ENCODE measurements at places on chromosomes 11 and 22.

DNA sequence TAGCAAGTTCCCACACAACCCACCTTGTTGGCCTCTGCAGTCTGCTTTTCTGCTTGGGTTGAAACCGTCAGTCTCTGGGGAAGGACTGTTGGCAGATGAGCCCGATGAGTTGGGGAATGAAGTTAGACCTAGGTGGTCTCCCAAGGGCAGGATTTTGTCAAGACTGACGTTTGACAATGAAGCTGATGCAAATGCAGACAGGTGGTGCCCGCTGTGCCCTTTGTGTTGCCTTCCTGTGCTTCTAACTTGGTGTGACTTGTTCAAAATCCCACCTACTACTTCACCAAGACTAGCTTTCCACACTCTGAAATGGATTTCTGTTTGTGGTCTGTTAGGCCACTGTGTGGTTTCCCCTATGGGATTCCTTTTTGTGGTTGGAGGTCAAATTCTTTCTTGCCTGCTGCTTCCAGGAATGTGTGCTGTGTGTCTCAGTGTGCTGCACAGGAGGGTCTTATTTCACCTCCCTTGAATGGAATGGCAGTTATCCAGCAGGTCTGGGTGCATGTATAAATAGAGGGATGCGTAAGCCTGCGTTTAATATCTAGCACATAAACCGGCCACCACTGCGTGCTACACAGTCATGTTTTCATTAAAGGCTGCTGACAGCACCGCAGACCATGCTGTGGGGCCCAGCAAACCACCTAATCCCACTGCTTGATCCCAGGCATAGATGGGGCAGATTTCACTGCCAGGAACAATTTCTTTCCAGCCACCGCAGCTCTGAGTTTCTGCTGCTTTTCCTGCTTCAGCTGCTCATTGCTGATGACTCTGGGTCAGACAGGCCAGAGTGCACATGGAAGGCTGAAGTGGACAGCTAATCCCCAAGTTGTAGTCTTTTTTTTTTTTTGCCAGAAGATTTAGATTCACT is 44.8 kb downstream of the ADAMTS8 start:
- DNase-seq, result no peak

DNA sequence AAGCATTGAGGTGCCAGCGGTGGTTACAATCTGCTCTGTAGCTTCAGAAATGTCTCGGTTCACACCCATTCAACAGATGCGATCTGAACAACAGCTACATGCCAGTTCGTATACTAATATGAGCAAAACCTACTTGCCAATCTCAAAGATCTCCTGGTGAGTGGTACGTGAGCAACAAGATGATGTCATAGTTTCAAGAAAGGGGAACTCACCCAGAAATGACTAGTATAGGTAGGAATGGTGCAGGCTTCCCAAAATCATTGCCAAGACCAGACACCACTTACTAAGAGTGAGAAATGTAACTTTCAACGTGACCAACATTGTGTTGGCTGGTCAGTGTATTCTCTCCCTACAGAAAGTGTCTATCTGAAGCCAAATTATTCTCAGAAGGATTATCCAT is 31.1 kb downstream of the OR6Q1 start:
- no peak for DNase-seq

GRCh38 chr11:134312223-134312622 is 19.6 kb upstream of the GLB1L2 start:
- DNase-seq, result no peak

GRCh38 chr11:70948855-70949531 is 303.4 kb downstream of the SHANK2 start:
- no peak for DNase-seq

DNA sequence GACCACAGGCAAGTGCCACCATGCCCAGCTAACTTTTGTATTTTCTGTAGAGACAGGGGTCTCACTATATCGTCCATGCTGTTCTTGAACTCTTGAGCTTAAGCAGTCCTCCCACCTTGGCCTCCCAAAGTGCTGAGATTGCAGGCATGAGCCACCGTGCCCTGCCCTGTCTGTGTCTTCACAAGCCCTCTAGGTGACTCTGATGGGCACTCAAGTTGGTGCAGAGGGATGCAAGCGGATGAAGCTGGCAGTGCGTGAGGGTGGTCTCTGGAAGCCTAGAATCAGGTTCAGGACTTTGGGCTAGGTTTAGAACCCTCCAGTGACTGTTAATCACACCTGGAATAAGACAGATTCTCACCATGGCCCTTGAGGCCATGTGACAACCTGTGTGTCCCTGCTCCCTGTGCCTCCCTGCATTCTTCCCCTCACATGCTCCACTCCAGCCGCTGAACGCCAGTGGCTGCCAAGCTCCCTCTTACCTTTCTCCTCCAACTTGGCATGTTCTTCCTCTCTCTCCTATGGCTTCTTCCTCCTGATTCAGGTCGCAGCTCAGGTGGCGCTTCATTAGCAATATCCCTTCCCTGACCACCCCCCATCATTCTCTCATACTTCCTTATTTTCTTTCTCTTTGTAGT is 242.3 kb upstream of the TBCEL start:
- DNase-seq, result no peak

DNA sequence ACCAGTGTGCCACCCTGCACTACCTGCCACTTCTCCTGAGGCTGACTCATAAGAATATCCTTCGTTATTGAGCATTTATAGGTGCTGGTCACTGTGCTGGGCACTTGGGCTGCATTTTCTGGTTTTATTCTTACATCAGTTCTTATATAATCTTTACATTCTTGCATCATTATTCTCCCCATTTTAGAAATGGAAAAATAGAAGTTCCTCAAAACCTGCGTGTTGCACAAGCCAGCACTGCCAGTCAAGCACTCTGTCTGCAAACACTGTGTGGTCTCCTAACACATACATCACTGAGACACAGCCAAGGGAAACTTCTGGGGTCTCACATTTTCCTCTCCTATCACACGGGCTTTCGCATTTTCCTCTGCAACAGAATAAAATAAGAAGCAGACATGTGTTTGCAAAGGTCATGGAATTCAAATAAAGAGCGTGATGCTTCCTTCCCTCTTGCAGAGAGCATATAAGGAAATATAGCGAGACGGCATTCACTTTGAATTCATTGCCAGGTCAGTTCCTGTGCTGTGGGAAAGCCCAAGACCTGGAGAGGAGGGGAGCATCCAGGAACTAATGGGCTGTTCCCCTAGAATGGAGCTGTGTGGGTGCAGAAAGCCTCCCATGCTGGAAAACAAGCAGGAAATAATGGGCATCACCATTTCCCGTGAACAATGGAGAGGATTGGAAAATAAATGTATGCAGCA is 73.9 kb upstream of the SEZ6L start:
- no peak for DNase-seq

DNA sequence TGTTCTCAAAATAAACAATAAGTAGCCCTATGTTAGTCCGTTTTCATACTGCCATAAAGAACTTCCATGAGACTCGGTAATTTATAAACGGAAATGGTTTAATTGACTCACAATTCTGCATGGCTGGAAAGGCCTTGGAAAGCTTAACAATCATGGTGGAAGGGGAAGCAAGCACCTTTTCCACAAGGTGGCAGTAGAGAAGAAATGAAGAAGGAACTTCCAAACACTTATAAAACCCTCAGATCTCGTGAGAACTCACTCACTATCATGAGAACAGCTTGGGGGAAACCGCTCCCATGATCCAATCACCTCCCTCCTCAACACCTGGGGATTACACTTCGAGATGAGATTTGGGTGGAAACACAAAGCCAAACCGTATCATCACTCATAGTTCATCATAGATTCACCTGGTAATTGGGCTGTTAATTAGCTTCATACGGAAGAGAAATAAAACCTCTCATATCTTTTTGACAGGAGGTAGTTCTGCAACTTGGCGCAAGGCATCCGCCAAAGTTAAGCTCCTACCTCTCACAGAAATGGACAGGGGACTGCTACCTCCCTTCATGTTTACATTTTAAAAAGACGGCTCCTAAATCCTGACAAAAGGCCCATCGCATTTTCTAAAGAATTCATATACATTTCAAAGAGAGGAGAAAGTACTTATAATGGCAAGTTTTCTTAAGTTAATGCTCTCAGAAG is 49.0 kb downstream of the MUC15 start:
- no peak for DNase-seq
